ENCODE measurements at places on chromosomes 5 and 9.

- no peak for DNase-seq
Measured at GRCh38 chr5:37717613-37718431, 122.0 kb downstream of the GDNF start.

- DNase-seq = no peak
Measured at GRCh38 chr5:159903131-159903530, 13.2 kb upstream of the ADRA1B start.

DNA sequence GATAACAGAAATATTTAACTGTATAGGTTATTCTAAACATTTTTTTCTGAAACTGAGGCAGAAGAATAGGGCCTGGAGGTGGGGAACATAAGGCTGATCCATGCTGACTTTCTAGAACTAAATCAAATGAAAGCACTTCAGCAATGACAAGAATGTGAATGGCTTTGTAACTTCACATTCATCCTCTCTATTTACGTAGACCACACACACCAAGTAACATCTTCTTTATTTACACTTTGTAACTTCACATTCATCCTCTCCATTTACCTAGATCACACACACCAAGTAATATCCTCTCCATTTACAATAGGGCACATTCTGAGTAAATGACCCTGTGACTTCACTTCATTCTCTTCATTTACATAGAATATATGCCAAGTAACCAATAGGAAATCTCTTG, 251.8 kb upstream of the CDH9 start:
- no peak for DNase-seq

DNA sequence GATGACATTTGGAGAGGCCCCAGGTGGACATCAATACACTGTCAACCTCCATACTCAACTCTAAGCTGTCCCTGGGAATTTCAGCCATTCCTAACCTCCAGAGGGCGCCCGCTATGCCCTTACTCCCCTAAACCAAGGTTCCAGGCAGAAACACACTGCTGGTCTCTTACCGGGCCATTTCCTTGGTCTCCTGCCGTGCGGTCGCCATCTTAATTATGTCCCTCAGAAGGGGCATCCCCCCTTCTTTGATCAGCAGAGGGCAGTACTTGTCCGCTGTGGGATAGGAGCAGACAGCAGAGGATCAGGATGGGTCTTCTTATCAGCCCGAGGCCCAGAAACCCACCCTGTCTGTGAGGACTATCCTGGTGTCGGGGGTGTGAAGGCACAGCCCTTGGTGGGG, 9.3 kb upstream of the ZDHHC12 start:
- DNase-seq = peak; percentile 68

DNA sequence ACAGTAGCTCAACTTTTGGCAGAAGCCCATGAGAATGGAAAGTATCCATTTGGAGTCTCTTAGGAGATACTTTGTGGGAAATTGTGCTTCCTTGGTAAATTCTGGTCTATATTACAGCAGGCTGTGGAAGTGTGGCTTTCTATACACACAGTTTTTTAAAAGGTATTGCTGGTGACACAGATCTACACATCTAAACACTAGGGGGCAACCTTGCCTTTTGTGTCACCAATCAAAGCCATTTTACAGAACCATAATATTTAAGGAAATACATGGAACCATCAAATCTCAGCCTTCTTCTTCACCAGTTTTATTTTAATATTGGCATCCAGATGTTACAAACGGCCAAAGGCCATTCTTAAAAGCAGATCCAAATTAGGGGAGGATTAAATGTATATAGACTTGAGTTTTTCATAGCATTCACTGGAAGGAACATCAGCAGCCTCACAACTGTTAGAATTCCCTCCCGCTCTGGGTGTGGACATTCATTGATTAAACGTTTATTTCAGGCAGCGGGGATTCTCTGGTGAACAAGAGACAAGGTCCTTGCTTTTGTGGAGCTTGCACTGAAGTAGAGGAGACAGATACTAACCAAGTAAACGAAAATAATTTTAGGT, 132.4 kb upstream of the EPB41L4A start:
- peak; percentile 35 for DNase-seq

DNA sequence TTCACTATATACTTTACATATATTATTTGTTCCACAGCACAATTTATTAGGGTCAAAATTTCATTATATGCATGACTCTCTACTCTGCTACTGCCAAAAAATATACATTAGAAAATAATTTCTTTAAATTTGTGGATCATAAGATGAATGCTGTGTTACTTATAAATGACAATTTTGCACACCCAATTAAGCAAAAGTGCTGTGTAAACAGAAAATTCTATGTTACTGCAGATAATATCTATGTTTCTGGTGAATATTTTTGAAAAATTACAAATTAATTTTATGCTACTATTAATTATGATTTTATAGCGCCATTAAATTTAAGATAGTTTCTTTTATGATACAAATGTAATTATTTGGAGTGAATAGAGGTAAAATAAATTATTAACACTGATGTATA, 59.8 kb upstream of the GABRA6 start:
- DNase-seq = no peak

DNA sequence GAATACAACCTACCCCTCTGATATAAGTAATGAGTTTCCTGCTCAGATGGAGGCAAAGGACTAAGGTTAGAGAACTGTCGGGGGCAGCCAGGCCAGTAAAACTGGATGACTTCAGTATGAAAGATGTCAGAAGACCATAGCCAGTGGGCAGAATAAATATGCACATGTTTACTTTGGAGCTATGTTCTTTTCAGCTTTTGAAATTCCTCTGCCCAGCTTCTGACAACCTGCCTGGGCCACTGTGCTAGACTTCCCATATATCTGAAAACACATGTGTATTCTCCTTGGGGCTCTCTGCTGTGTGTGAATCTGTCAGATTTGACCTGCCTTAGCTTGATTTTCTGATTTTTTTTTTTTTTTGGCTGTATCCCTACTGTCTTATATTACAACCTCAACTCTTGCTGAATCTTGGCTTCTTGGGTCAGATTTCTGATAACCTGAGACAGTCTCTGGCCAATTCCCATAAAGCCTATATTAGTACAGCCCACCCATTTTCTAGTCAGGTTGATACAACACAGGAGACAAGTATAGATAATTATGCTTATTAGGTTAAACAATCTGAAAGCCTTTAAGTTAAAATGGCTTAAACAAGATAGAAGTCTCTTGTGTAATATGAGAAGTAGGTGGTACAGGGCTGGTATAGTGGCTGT, 76.6 kb upstream of the PRLR start:
- no peak for DNase-seq

DNA sequence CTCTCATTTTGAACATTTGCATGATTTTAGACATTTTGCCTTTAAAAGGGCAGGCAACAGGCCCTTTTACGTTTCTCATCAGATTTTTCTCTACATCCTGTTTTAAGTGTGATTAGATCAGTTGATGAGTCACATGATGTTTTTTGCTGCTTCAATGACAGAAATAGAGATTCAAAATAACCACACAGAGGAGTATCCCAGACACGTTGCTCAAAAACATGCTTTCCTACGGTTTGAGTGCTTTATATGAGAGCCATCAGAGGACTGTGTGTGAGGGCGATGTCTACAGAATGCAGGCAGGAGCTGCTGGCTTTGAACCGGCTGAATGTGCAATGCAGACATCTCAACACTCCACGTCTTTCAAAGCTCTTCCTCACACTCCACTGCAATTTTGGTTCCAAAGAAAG, 42.1 kb downstream of the OTULIN start:
- DNase-seq = peak; percentile 44

DNA sequence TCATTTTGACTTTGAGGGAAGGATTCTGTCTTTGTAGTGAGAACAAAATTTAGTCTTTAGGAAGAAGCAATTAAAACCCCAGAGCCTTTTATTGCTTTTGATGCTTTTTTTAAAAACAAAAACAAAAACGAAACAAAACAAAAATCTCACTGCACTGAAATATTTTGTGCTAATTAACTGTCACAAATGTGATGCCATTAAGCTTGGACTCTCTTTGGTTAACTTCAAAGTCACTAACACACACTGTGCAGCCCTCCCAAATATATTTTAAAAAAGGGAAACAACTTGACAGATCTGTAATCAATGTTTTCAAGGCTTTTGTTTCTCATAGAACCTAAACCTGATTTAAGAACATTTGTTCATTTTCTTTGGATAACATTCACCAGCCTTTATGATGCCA, 290.7 kb downstream of the MAST4 start:
- no peak for DNase-seq

- DNase-seq = peak; percentile 34
Measured at GRCh38 chr5:134449167-134449566, 37.5 kb upstream of the CDKN2AIPNL start.

GRCh38 chr5:71809446-71809845, 90.4 kb downstream of the CARTPT start:
- no peak for DNase-seq

GRCh38 chr5:95986001-95986400, 24.4 kb upstream of the ELL2 start:
- DNase-seq = no peak

- DNase-seq = no peak
Measured at GRCh38 chr5:138536665-138537315, 6.2 kb downstream of the ETF1 start.

DNA sequence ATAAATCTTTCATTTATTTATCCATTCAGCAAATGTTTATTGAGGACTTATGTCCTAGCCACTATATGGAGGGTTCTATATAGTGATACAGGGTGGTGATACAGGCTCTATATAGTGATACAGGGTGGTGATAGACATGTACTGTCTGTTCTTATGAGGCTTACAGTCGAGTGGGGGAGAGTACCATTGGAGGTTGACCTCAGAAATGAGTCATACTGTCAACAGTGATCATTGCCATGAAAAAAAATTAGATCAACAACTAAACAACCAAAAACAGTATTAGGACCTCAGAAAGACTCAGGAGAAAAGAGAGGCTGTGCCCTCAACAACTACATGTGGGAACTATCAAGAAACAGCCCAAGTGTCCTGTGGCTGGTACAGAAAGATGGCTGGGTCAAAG, 22.0 kb downstream of the PAPPA start:
- DNase-seq = no peak

GRCh38 chr5:107542831-107543231, 127.9 kb downstream of the EFNA5 start:
- peak; percentile 71 for DNase-seq

DNA sequence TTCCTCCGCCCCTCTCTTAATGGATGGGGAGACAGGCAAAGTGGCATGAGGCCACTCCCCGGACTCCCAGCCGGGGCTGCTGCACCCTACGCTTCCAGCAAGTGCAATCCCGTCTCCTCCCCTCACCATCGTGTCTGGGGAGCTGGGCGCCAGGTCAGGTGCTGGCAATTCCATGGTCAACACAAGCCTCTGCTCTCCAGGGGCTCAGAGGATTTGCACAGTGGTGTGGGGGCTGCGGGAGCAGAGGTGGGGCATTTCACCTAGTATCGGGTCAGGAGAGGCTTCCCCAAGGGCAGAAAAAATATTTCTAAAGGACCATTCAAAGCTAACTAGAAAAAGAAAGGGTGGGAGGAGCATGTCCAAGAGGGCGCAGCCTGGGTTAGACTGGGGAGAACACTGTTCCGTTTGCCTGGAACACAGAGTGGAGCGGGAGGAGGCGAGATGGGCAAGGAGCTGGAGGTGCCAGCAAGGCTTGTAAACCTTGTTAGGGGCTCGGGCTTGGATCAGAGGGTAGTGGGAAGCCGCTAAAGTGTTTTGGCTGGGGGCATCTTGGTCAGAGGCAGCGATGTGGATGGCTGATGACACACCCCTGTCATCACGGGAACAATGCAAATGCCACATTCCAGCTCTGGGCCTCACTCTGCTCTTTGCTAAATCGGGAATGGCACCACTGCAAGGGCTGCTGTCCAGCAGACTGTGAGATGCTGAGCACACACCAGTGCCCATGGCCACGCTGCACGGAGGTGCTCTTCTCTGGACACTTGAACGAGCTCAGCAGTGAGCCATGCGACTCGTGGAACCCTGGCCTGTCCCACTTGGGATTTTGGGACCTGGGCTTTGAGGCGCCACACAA, 191.7 kb downstream of the CDK5RAP2 start:
- no peak for DNase-seq
